KG1 (cell line): ENCODE measurements at places on chromosomes 11 and 22.

DNA sequence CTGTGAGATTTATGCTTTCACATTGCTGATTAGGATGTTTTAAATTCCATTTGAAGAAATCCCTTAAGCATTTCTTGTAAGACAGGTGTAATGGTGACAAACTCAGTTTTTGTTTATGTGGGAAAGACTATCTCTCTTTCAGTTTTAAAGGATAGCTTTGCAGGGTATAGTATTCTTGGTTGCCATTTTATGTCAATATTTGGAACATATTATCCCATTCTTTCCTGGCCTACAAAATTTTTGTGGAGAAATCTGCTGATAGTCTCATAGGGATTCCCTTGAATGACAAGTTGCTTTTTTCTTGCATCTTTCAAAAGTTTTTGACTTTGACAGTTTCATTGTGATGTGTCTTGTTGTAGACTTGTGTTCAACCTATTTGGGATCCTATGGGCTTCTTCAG lies 28.8 kb downstream of the NAGA start:
- no peak for DNase-seq

GRCh38 chr11:35288817-35289541 lies 130.4 kb downstream of the SLC1A2 start:
- no peak for DNase-seq

DNA sequence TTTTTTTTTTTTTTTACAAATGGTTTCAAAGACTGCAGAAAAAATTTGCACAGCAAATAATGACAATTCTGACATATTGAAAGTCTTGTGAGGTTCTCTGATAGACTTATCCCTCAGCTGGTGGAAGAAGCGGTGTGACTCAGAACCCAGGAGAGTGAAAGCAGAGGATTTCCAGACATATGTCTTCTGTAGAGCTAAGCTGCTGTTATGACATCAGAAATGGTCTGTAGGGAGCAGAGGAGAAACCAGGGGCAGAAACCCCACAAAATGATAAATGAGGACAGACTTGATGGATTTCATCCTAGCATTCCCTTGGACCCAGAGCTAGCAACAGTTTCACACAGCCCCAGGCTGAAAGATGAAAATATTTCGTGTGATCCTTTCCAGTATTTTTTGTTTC lies 582.6 kb downstream of the METTL15 start:
- DNase-seq, result no peak

DNA sequence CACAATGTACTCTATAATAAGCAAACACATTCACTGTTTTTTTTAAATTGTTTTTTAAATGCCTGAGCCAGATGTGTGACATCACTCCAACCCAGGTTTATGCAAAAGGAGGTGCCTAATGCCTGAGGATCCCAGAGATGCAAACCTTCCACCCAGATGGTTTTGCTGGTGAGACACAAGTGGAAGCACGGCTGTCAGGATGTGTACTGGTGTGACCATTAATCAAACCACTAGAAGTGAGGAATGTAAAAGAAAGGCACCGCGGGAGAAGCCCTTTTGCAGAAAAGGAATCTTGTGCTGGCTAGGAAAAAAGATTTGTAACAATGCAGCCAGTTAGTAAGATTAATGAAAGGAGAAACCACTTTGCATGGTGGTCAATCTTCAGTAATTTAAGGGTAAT lies 407.4 kb downstream of the LARGE1 start:
- no peak for DNase-seq

DNA sequence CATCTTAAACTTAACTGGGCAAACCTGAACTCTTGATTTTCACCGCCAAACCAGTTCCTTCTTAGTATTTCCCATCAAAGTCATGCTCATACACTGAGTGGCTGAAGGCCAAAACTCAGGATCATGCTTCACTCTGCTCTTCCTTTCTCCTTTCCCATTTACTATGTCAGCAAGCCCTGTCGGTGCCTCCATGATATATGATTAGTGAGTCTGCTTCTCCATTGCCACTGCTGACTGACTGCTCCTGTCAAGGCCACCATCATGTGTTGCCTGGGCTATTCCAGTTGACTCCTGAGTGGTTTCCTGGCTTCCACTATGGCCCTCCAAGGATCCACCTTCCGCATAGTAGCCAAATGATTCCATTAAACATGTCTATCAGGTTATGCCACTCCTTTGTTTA lies 42.8 kb upstream of the AMPD3 start:
- no peak for DNase-seq

- no peak for DNase-seq
Observed at GRCh38 chr11:128841461-128842072, 25.5 kb downstream of the KCNJ1 start.

GRCh38 chr11:80424012-80424695 lies 983.3 kb upstream of the TENM4 start:
- DNase-seq, result no peak

GRCh38 chr11:26847459-26847858 lies 125.6 kb upstream of the SLC5A12 start:
- DNase-seq, result no peak

DNA sequence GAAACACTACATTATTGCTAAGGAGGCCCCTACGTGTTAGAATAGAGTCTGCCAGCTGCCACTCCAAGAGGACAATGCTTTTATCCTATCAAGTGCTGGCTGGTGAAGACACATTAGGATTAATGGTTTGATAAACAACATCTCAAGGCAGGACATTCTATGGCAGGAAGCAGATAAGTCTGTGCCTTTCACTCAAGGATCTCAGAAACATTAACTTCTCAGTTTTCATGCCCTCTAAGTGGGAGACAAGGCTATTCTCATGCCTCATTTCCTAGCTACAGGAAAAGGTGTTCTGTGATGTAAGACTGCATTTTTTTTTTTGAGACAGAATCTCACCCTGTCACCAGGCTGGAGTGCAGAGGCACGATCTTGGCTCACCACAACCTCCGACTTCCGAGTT lies 23.5 kb upstream of the TIMP3 start:
- no peak for DNase-seq

DNA sequence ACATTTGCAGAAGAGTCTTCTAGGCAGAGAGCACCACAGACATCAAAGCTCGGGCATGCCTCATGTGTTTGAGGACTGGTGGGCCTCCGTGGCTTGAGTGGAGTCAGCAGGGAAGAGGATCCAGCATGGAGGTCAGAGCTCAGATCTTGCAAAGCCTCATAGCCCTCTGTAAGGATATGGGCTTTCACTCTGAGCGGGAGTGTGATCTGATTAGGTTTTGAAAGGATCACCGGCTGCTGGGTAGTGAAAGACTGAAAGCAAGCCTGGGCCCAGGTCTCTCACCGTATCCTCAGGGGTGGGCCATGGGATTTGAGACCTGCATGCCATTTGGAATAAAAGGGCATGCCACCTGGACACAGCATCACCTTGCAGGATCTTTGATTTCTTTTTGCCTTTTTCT lies 112.7 kb downstream of the TEAD1 start:
- DNase-seq, result no peak

- no peak for DNase-seq
Observed at GRCh38 chr11:22681281-22681812, 14.9 kb downstream of the GAS2 start.

DNA sequence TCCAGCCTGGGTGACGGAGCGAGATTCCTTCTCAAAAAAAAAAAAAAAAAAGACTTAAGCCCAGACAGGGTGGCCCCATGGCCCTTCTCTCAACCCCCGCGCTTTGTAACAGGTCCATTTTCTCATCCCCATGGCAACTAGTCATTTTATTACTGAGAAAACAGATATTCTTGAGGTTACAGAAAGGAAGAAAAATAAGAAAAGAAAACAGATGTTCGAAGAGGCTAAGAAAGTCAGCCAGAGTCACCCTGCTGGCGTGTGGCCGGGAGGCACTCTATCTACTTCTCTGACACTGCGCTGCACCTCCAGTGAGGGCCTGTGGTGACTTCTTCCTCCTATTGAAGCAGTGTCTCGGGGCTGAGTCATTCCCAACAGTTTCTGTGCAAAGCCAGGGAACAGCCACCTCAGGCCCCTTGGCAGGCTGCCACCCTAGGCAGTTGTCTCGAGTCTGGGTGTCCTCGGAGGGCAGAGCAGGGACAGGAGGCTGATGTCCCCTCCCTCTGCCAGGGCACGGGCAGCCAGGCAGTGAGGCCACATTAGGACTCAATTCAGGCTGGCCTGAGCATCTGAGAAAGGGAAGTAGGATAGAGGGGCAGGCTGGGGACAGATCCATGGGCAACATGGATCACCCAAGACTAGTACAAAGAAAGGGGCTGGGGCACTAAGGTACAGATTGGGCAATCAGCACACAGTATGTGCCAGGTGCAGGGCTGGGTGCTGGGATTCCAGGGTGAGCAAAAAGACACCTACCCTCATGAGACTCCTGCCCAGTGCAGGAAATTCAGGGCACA lies 16.4 kb upstream of the SYVN1 start:
- DNase-seq, result peak; percentile 89

GRCh38 chr22:23397008-23397612 lies 183.0 kb downstream of the IGLL1 start:
- DNase-seq, result no peak

GRCh38 chr11:28347371-28347770 lies 239.2 kb downstream of the METTL15 start:
- no peak for DNase-seq

DNA sequence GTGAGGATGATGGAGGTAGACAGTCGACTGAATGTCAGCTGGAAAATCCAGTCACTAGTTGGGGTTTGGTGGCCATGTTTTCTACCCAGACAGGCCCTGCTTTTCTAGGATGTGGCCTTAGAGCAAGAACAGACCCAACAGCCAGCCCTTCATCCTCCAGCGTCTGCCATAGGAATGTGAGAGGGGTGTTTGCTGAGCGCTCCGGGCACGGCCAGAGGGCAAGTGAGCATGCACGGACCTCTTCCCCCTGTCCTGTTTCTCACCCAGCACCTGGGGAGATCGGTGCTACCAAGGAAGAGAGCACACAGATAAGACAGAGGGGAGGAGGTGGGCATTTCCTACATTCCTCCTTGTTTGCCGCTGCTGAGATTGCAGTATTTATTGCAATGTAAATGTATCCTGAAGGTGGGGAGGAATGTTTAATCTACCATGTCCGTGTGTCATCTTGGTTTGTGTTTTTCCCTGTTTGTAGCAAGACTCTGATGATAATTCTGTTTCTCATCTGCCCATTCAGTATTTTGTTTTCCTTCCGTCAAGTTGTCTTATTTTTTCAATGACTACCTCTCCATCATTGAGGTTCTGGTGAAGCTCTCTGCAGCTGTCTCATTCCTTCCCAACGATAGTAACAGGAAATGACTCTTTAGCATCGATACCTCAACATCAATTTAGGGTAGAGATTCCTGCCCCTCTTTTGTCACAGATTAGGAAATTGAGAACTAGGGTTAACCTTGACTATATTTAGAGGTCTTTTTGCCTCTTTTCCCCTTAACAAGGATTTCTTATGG lies 4.9 kb upstream of the ATF4 start:
- no peak for DNase-seq

- DNase-seq, result no peak
Observed at GRCh38 chr22:40583053-40583741, 53.3 kb downstream of the MRTFA start.

DNA sequence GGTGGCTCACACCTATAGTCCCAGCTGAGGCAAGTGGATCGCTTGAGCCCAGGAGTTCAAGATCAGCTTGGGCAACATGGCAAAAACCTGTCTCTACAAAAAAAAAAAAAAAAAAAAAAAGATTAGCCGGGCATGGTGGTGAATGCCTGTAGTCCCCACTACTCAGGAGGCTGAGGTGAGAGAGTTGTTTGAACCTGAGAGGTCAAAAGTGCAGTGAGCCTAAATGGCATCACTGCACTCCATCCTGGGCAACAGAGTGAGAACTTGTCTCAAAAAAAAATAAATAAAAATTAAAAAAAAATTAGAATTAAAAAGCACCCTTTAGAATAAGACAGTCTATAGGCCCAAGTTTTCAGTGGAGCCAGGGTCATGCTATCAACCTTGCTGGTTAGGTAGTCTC lies 95.5 kb downstream of the PDHX start:
- DNase-seq, result no peak

- DNase-seq, result peak; percentile 40
Observed at GRCh38 chr11:110173811-110174644, 80.8 kb downstream of the ZC3H12C start.

GRCh38 chr11:86876716-86877234 lies 76.4 kb downstream of the PRSS23 start:
- no peak for DNase-seq

- DNase-seq, result no peak
Observed at GRCh38 chr11:102421261-102421660, 31.3 kb downstream of the TMEM123 start.

DNA sequence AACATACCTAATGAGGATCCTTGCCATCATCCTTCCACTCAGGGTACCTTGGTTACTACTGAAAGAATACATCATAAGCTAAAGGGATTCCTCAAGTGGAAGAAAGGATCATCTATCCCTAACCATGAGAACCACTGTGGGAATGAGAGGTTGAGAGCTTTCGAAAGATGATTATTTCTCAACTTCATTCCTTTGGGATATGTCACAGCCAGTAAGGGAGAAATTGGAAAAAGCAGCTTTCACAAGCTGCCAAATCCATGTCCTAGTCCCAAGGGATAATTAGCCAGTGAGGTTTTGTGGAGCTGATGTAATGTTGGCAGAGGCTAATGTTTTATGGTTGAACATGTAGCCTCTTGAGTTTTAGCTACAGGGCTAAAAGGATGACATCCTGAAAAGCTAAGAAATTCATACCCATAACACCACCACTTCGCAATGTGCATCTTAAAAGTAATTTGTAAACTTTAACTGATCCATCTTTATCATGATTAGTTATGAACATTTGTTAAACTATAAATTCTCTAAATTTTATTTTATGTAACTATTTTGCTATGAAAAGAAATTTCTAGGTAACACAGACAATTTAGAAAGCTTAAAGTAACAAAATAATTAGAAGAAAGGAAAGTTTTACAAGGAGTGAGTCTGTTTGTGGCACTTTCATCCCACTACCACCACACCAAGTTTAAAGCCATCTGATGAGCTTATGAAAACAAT lies 123.9 kb downstream of the MRTFA start:
- DNase-seq, result no peak

GRCh38 chr11:45216901-45217300 lies 69.2 kb downstream of the SYT13 start:
- DNase-seq, result no peak

- no peak for DNase-seq
Observed at GRCh38 chr11:15667127-15667725, 552.5 kb downstream of the INSC start.

GRCh38 chr11:83118814-83119213 lies 38.1 kb upstream of the PCF11 start:
- DNase-seq, result no peak

DNA sequence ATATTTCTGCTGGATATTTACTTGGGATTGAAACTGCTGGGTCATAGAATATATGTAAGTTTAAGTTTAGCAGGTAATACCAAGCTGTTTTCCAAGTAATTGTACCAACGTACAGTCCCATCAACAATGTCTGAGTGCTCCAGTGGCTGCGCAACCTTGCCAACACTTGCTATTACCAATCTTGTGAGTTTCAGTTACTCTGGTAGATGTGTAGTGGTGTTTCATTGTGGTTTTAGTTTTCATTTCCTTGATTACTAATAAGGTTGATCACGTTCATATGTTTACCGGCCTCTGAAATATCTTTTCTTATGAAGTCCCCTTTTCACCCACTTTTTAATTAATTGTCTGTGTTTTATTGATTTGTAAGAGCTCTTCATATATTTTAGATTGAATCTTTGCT lies 370.6 kb upstream of the CADM1 start:
- DNase-seq, result no peak
